ENCODE measurements at places on chromosomes 3 and 15. TPM values are rescaled to one million over a fixed set of nuclear protein-coding genes. Genes with fewer than 3 reads are reported as not detected.
A peak's percentile ranks its signal among the peaks of the same experiment; 100 is the strongest.

GRCh38 chr3:67524046-67524445 is 130.4 kb downstream of the SUCLG2 start:
- no peak for DNase-seq

The SNTN gene
- total RNA-seq = not detected

GRCh38 chr3:66110840-66111239 is 72.1 kb upstream of the MAGI1 start:
- DNase-seq = no peak

DNA sequence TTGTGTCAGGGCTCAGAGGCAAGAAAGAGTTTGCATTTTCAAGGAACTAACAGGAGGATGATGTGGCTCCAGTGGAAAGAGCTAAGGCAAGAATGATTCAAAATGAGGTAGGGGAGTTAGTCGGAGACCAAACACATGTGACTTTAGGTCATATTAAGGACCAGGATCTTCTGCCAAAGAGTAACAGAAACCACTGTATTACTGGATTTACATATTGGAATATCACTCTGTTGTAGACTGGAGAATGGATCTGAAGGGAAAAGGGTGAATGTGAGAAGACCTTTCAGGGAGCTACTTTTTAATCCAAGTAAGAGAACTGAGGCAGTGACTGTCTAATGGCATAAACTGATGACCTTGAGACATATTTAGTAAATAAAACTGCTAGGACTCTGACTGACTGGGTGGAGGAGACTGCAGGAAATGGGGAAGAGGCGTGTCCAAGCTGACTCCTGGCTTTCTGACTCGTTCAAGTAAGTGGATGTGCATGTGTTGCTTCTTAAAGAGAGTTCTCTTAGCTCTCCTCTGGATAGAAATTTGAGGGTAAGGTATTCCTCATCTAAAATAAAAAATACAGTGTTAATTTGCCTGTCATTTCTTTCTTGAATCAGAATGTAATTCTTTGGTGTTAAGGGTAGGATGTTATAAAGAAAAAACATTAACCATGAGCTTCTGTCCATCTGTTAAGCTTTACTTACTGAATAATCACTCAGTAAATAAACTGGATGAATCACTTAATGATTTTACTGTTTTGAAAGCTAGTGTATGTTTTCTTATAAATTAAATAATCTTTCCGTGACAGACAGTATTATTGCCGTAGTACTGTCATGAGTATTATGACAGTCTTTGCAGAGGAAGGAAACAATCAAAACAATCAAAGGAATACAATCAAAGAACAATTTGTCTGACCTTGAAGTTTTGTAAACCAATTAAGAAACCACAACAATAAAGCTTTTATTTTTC is 58.3 kb upstream of the CFAP20DC start:
- DNase-seq = peak; percentile 32

- no peak for DNase-seq
These were observed 503.1 kb downstream of the MCTP2 start for GRCh38 chr15:94734460-94734859.

DNA sequence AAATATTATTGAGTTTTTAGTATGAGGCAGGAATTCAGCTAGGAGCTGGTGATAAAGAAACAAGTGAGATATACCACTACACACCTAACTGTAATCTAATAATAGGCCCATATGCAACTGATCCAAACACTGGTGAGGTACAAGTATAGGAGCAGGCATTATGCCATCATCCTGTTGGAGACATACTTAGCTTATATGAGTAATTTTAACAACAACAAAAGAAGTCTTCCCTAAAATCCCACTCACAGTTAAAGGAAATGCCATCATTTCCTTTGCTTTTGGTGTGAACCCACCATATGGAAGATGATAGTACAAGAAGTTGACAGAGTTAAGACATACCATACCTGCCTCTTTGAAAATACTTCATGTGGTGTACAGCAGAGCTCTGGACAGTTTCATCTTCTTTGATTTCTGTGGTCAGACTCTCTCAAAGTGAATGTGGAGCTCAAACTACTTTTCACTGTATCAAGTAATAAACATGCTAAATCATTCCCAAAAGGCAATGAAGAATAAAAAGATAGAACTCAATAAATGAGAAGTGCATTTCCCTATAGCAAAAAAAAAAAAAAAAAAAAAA is 85.5 kb downstream of the CD200R1L start:
- no peak for DNase-seq

The DHFR2 gene
- total RNA-seq = 2.5 TPM

- DNase-seq = no peak
These were observed 13.2 kb downstream of the SLC6A1 start for GRCh38 chr3:11005686-11006256.

DNA sequence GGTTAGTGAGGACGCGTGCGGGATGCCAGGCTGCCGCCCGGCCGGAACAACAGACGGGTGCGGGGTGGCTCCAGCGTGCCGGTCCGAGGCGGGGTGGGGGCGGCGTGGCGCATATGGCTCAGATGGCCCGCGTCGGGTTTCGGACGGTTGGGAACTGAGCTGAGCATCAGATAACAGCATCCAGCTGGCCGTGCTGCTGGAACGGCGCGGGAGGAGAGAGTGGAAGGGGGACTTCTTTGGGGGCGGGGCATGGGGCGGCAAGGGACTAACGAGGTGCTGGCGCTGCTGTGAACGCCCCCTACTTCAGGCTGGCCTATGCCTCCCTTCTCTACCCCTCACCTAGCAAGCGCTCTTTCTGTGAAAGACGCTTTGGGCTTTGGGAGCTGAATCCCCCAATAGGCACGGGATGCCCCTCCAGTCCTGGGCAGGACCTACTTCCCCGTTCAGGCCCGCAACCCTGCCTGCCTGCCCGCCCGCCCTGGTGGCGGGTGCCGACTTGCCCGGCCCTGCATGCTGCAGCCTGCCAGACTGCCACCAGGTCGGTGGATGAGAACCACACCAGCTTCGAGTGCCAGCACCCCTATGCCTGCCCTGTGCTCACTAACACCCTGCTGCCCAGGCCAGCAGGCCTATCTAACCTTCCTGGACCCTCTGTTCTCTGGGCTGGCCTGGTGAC is 542 bp downstream of the INKA1 start:
- peak; percentile 33 for DNase-seq

DNA sequence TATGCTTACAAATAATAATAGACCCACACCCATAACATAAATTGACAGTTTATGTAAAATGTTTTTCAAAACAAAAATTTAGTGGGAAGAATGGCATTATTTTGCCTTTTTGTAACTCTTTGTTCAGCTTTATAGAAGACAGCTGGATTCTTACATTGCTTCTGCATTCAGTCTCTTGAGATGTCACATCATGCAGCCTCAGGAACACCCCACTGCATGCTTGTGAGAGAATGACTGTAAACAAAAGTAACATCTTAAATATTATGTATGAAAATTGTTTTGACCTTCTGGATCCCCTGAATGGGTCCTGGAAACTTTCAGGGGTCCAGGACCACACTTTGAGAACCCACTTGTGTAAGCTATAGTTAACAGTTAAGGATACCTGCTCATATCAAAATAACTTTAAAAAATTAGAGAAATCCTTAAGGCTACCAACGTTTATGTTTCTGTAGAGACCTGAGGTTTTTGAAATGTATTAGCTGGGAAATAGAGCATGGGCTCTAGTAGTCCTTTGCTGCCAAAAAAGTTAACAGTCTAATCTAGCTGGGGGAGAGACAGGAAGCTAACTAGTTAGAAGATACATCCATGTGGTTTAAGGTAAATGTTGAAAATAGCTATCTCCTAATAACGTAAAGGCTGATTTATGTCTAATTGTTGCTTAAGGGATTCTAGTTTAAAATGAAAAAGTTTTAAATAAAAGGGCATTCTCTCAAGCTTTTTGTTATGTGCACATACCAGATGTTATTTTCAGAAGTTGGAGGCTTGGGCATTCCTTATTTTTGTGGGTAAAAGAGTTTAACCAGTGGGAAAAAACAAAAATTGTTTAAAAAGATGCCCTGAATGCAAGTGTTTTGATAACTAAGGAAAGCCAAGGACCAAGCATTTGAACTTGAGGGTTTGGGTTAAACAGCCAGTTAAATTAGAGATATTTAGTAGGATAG is 3.8 kb downstream of the USP3 start:
- no peak for DNase-seq

DNA sequence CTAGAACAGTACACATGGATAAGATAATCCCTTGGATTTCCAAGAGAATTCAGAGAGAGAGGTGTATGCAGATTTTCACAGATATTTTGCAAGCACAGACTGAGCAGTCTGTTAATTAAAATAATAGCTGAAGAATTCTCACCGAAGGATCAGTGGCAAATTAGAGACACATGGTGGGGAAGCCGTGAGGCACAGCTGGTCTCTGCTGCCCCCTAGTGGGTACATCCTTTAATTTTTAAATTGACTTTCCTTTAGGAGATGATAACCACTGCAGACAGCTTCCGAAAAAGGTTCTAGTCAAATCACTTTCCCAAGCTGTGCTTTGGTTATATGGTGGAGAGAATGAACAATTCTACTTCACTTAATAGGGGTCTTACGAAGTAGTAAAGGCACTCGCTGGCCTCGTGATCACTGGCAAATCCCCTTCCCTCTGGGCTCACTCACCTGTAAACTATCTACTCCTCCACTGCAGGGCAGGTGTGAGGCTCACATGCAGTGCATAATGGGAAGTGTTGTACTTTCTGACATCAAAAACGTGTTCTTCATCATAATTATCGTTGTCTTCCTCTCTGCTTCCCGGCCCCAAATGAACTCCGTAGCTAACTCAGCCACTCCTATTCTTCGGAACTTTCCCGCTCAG is 19.5 kb downstream of the MESD start:
- DNase-seq = peak; percentile 26

GRCh38 chr3:133479401-133479800 is 79.5 kb downstream of the BFSP2 start:
- no peak for DNase-seq

DNA sequence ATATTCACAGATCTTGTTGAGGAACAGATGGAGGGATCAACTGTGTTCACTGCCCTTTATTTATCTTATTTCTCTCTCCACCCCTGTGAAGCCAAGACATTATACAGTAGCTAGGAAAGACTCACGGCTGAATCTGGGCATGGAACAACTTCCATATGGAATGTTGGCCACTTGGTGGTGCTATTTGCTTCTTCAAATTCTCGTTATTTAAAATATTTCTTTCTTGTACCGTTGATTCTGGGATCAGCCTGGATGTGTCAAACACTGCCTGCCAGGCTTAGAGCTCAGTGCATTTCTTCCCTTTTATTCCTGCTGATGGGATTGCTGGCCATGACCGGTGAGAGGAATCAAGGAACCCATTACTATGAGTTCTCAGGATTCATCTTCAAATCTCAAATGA is 17.5 kb upstream of the GASK1A start:
- no peak for DNase-seq

The SLC51B gene
- not detected for total RNA-seq

DNA sequence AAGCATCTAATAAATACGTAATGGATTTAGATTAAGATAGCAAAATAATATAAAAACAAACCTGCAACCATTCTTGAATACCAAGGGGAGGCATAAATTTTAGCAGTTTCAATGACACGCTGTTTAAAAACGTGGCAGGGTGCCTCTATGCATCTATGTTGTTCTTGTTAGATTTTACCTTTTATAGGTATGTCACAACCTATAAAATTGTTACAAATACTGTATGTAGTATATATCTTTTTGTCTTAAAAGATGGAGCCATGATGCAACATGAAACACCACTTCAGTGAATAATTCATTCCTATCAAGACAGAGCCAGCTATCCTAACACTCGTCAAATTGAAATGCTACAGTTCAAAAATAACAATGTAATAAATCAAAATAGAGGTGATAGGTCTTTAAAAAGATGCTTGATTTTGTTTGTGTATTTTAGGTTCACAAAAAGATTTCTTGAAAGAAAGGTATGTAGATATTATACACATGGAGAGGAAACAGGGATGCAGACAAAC is 1059.2 kb downstream of the ROBO1 start:
- no peak for DNase-seq

DNA sequence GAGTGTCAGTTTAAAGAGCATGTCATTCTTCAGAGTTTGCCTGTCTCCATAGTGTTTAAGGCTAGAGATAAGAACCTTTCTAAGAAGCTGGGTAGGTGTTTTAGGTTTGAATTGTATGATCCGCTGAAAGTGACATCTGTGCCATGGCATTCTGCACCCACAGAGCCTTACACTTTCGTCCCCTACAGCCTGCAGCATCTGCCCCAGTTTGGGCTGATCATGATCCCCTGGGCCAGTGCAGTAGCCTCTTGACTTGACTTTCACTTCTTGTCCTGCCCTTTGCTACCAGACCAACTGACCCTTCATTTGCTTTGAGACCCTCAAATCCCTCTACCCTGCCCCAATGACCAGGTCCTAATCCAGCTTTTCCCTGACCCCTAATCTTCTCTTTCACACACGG is 81.6 kb downstream of the SOX14 start:
- DNase-seq = no peak

- DNase-seq = no peak
These were observed 12.4 kb downstream of the LINGO1 start for GRCh38 chr15:77620297-77620696.

DNA sequence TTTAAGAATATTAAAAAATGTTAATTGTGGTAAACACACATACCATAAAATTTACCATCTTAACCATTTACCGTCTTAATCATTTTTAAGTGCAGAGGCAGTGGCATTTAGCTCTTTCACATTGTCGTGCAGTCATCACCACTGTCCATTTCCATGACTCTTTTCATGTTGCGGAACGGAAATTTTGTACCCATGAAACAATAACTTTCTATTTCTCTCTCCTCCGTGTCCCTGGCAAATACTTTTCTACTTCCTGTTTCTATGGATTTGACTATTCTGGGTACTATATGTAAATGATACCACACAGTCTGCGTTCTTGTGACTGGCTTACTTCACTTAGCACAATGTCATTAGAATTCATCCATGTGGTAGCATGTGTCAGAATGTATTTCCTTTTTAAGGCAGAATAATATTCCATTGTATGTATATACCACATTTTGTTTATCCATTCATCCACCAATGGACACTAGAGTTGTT is 27.9 kb downstream of the AKAP13 start:
- no peak for DNase-seq
